Mesothelial cell of epicardium (in vitro differentiated cells): ENCODE measurements at places on chromosomes 13 and 19. TPM values are rescaled to one million over a fixed set of nuclear protein-coding genes. Genes with fewer than 3 reads are reported as not detected.

DNA sequence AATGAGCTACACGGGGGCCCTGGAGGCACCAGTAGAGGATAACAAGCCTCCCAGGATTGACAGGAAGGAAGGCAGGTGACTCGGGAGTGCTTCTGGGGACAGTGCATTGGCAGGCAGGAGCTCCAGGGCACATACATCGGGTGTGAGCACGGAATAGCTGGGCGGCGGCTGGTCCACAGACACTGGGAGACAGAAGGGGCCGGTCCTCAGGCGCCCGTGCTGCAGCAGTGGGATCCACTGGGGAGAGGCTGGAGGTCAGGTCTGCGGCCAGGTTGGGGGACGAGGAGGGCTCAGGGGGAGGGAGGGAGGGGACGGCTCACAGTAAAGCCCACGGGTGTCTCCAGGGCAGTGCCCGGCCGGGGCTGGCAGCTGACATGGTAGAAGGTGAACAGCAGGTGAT, 2.1 kb upstream of the ANGPTL8 start:
- peaks cover 20% of the 10 kb centered on the region for H3K36me3 ChIP-seq
- H3K27me3 ChIP-seq: no peaks in the 10 kb centered on the region
- no peak overlapping the region for H3K27ac ChIP-seq
- no peak for DNase-seq

- peaks cover 47% of the 10 kb centered on the region for H3K36me3 ChIP-seq
- DNase-seq: no peak
- H3K27ac ChIP-seq: no peak overlapping the region
- H3K27me3 ChIP-seq: no peaks in the 10 kb centered on the region
- no peak overlapping the region for H3K4me3 ChIP-seq
- H3K4me1 ChIP-seq: no peaks in the 10 kb centered on the region
These were observed 13.5 kb upstream of the MLNR start for GRCh38 chr13:49206641-49207040.

- DNase-seq: no peak
- H3K36me3 ChIP-seq: peaks cover 5% of the 10 kb centered on the region
- H3K27ac ChIP-seq: no peak overlapping the region
- no peak overlapping the region for H3K4me3 ChIP-seq
- H3K27me3 ChIP-seq: no peaks in the 10 kb centered on the region
- H3K4me1 ChIP-seq: no peaks in the 10 kb centered on the region
These were observed 194.6 kb upstream of the DACH1 start for GRCh38 chr13:72061613-72062012.

The DMKN gene
- total RNA-seq: 161 to 172 TPM (median 171 TPM) in 3 replicates

The ZNF729 gene
- total RNA-seq: not detected in 3 replicates

DNA sequence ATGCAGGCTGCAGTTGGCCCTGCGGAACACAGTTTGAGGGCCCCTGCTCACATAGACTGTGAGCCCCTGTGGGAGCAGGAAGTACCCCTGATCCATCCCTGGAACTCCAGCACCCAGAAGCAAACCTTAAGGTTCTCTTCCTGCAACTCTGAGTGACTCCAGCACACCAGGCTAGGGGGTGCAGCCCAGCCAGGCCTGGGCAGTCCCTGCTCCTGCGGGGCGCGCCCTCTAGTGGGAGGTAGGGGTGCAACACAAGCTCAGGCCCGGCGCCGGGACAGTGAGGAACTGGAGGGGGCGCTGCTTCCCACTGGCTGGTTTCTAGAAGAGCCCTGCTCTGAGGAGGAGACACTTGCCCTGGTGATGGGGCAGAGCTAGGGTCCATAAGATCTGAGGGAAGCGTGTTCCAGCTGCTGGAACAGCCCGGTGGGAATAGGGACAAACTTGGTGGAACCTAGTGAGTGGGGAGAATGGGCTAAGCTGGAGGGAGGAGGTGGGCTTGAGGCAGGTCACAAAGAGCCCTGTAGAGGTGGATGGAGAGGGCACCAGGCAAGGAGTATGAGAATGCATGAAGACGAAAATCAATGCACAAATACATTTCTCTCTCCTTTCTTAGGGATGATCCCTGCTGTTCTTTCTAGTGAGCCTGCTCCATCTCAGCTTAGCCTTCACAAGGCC, 5.0 kb downstream of the ZSCAN5A start:
- no peak overlapping the region for H3K4me3 ChIP-seq
- DNase-seq: peak; percentile 51
- H3K36me3 ChIP-seq: peaks cover 17% of the 10 kb centered on the region
- H3K27me3 ChIP-seq: no peaks in the 10 kb centered on the region

- H3K27ac ChIP-seq: no peak overlapping the region
- no peaks in the 10 kb centered on the region for H3K27me3 ChIP-seq
- DNase-seq: no peak
- H3K4me1 ChIP-seq: peaks cover 5% of the 10 kb centered on the region
- H3K36me3 ChIP-seq: peaks cover 24% of the 10 kb centered on the region
- H3K4me3 ChIP-seq: peak overlapping the region; percentile 46
These were observed 1.9 kb downstream of the BTBD2 start for GRCh38 chr19:2013683-2013961.

DNA sequence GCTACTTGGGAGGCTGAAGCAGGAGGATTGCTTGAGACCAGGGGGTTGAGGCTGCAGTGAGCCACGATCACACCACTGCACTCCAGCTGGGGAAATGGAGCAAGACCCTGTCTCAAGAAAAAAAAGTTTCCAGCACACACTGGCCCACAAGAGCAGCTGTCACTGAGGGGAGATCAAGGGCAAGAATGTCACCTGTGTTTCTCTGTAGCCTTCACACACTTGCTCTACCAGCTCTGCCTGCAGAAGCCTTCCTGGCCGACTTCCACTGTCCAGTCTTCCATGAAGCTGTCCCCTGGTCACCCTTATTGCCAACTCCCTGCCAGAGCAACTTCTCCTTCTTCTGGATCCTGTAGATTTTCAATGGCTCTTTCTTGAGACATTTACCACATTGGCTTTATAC, 158.0 kb downstream of the KCTD15 start:
- H3K4me3 ChIP-seq: no peak overlapping the region
- H3K4me1 ChIP-seq: no peaks in the 10 kb centered on the region
- H3K36me3 ChIP-seq: no peaks in the 10 kb centered on the region

GRCh38 chr13:49443357-49443703, 534 bp downstream of the CAB39L start:
- peaks cover 31% of the 10 kb centered on the region for H3K4me1 ChIP-seq
- peak overlapping the region; percentile 99 for H3K27ac ChIP-seq
- DNase-seq: no peak

DNA sequence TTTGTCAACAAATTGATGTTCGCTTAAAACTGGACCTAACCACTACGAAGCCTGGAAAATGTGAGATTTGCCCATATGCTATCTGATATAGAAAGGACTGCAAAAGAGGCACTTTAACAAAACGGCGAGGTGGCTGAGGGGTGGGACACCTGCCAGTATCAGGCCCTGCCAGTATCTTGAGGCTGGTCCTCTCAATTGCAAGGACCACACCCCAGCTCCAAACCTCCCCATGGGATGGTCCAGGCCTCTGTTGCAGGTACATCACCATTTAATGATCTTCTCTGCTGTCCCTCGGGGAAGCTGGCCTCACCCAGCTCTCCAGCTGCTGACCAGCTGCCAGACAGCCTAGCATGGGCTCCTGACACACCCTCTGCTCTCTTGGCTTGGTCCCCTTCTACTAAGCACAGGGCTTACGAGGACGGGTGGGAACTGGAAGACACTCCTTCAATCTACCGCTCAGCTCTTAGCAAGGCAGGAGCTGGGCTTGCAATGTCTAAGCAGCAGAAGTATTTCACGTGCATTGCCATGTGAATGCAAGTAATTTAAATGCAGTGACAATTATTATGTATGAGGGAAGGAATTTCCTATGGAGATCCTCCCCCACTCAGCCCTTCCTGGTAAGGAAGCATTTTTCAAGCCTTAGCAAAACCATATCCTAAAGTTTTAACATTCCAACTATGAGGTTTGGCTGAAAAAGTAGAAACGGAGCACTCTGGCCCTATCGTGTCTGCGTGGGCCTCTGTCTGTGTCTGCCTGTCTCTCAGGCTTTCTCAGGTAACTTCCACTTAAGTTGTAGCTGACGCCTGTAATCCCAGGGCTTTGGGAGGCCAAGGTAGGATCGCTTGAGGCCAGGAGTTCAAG, 63.9 kb downstream of the LATS2 start:
- peaks cover 7% of the 10 kb centered on the region for H3K36me3 ChIP-seq
- H3K4me1 ChIP-seq: peaks cover 13% of the 10 kb centered on the region
- peak overlapping the region; percentile 3 for H3K4me3 ChIP-seq
- H3K27ac ChIP-seq: peak overlapping the region; percentile 99
- DNase-seq: no peak

The DOCK9 gene
- total RNA-seq: 21.0 to 26.6 TPM (median 22.8 TPM) in 3 replicates

The LIPE gene
- 8.6 to 10.8 TPM (median 8.8 TPM) in 3 replicates for total RNA-seq

- peaks cover 58% of the 10 kb centered on the region for H3K27me3 ChIP-seq
- no peaks in the 10 kb centered on the region for H3K36me3 ChIP-seq
- H3K27ac ChIP-seq: no peak overlapping the region
- peak overlapping the region; percentile 25 for H3K4me3 ChIP-seq
These were observed 4.0 kb upstream of the DPF1 start for GRCh38 chr19:38228005-38228377.

- H3K4me3 ChIP-seq: no peak overlapping the region
- H3K4me1 ChIP-seq: peaks cover 64% of the 10 kb centered on the region
- H3K27me3 ChIP-seq: no peaks in the 10 kb centered on the region
- DNase-seq: no peak
- peak overlapping the region; percentile 40 for H3K27ac ChIP-seq
These were observed 55.0 kb downstream of the LRCH1 start for GRCh38 chr13:46607768-46608564.

DNA sequence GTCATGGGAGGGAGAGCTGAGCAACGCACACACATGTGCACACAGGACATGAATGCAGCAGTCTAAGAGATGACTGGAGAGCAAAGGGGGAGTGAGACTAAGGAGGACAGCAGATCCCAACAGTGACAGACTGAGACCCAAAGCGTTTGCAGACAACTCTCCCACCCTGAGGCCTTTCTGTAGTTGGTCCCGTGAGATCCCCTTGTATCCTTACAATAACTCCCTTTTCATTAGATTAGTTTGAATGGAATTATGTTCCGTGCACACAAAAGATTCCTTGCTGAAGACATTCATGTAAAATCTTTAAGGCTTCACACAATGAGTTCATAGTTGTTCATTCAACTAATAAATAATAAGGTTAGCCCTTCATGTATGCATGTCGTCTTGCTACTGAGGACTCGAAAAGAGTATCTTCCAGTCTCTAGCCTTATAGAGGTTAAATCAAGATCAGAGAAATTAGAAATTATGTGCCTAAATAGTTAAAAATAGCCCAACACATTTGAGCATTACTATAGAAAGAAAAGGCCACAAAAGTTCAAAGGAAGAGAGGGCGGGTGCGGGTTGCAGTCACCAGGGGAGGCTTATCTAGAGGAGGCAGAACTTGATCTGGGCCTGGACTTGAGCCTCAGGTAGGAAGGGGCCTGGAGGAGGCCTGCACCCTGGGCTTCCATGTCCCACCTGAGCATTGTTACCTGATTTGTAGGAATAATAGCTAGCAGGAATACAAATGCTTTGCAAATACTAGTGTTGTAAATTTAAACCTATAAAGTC, 3.1 kb upstream of the GTF3A start:
- no peak for DNase-seq
- no peak overlapping the region for H3K4me3 ChIP-seq
- H3K36me3 ChIP-seq: no peaks in the 10 kb centered on the region
- peaks cover 12% of the 10 kb centered on the region for H3K27me3 ChIP-seq
- H3K4me1 ChIP-seq: peaks cover 15% of the 10 kb centered on the region
